Right lobe of liver (tissue), 6 donors: ENCODE measurements at places on chromosomes 16 and 17.

- DNase-seq = peak; percentile 74
Measured at GRCh38 chr17:879546-880442, 97.6 kb downstream of the MRM3 start.

DNA sequence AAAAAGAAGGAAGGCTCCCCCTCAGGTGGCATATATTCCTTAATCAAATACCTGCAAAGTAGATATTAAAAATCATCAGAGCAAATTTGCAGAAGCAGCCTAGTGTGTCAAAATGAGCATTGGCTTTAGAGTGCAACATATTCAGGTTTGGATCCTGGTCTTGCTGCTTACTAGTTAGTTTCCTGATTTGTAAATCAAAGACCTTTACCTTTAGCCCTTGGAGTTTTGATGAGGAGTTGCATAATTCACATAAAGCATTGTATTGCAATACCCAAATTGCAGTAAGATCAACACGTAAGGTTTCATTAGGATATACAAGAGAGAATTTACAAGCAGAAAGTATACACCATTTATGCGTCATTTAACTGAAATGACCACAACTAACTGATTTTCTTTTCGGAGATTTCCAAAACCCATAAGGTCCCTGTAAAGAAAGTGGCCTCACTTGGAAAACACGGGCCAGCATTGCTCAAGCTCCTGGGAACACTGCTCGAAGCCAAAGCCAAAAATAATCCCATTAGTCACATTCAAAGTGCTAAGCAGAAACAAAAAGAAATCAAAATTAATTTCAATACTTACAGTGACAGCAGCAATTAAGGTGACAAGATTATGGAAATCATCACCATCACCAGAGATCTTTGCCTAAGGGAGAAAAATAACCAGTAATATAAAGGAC lies 415.9 kb upstream of the ERCC4 start:
- no peak for DNase-seq

DNA sequence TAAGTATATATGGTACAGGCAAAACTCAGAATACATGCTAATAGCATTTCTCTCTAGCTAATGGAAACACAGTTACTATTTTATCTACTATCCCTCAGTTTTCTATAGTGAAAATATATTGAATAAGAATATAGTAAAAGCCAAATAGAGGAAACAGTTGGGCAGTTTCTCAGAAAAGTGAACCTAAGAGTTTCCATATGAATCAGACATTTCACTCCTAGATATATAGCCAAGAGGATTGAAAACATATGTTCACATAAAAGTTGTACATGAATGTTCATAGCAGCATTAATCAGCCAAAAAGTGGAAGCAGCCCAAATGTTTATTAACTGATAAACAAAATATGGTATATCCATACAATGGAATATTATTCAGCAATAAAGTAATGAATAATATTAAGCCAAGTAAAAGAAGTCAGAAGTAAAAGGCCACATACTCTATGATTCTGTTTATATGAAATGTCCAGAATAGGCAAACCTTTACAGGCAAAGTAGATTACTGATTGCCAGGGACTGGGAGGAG lies 134.6 kb downstream of the CYB561 start:
- DNase-seq = no peak

- peak; percentile 65 for DNase-seq
Measured at GRCh38 chr17:14330492-14330962, 29.6 kb downstream of the HS3ST3B1 start.

GRCh38 chr17:30594223-30594952 lies 117.2 kb downstream of the GOSR1 start:
- DNase-seq = no peak
